ENCODE measurements at places on chromosomes 1 and 21.

- no peak for DNase-seq
Observed at GRCh38 chr1:171037626-171038025, 53.1 kb upstream of the FMO3 start.

DNA sequence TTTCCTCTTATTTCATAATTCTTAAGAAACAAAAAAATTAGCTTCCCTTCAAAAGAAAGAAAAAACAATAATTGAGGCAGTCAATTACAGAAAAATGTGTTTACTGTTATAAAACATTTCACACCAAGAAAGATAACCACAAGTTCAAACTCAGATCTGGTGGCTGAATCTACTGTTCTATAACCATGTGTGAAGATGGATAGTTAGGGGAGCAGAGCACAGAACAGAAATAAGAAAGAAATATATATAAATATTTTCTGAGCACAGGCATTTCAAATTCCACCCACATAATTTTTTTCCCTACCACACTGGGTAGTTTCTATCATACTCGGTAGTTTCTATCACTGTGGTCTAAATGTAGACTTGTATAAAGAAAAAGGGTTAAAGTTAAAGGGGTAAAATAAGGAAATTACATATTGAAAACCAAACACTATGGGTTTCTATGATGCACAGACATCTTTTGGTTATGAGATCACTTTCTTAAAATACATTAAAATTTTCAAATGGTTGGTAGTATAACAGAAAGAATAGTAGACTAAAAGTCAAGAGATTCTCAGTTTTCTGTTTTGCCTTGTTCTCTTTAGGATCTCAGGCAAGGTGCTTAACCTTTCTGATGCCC lies 10.8 kb downstream of the LYST start:
- DNase-seq = no peak

GRCh38 chr1:184392779-184393522 lies 6.1 kb downstream of the C1orf21 start:
- no peak for DNase-seq

DNA sequence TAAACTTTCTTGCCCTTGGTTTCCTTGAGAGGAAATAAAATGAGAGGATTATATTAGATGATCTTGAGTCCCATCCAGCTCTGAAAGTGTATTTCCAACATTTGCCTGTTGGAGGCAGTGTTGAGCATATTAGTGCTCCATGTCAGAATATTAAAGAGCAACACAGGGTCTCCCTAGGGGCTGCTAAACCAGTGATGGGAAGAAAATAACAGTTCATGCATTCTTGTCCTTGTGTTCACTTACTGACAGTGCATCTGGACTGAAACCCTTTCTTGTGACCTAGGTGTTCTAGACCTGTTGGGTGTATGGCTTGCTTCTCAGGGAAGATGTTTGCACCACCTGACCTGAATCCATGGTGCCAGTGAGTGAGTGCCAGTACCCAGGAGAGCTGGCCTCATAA lies 124.7 kb upstream of the KIAA0040 start:
- DNase-seq = no peak

GRCh38 chr1:178470411-178470960 lies 26.3 kb downstream of the CLEC20A start:
- no peak for DNase-seq

DNA sequence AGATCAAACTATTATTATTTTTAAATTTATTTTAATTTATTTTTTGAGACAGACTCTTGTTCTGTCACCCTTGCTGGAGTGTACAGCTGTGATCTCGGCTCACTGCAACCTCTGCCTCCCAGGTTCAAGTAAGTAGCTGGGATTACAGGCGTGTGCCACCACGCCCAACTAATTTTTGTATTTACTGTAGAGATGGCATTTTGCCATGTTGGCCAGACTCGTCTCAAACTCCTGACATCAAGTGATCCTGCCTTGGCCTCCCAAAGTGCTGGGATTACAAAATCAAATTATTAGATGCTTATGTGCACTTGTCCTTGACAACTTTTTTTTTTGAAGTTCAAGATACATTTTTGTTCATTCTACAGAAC lies 15.4 kb downstream of the LIN9 start:
- DNase-seq = no peak

GRCh38 chr1:33039840-33040239 lies 3.2 kb upstream of the AK2 start:
- no peak for DNase-seq

- no peak for DNase-seq
Observed at GRCh38 chr1:12053752-12054548, 9.2 kb upstream of the TNFRSF8 start.

DNA sequence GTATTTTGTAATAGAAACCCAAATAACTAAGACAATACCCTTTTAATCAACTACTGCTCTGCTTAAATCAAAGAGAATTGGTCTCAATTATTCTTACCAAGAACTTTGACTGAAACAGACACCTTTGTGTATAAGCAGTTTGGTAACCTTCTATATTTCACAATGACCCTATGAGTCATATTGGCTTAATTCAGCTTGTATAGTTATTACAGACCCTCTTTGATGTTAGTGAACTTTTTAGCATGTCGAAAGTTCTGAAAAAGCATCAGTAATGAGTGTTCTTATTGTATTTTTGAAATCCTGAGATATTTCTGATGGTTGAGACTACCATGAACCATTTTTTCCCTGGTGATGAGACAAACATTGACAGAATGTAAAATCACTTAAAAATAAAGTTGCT lies 43.3 kb upstream of the RABGAP1L start:
- DNase-seq = no peak

GRCh38 chr1:212520299-212520698 lies 87.6 kb downstream of the NENF start:
- no peak for DNase-seq

- DNase-seq = no peak
Observed at GRCh38 chr1:194419721-194420120, 1233.3 kb upstream of the B3GALT2 start.

DNA sequence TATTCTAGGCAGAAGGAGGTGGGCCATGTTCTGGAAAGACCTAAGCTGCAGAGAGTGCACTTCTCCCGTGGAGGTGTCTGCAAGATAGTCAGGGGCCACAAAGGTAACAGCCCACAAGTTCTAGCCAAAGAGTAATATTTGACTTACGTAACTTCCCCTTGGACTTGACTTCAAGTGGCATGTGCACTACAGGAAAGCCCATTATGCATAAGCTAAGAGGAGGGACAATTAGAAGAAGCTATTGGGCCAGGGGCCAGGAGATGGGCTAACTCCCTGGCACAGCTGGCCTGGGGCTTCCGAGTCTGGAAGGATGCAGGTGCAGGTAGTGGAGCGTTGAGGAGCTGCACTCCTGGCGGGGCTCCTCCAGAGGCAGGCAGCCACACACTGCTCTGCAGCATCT lies 58.3 kb downstream of the ERG start:
- DNase-seq = peak; percentile 80

DNA sequence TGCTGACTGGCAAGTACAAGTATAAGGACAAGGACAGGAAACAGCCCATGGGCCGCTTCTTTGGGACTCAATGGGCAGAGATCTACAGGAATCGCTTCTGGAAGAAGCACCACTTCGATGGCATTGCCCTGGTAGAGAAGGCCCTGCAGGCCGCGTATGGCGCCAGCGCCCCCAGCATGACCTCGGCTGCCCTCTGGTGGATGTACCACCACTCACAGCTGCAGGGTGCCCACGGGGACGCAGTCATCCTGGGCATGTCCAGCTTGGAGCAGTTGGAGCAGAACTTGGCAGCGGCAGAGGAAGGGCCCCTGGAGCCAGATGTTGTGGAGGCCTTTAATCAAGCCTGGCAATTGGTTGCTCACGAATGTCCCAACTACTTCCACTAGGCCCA lies 32.0 kb downstream of the SLC16A1 start:
- no peak for DNase-seq

GRCh38 chr1:236063919-236064673 lies 794 bp downstream of the NID1 start:
- no peak for DNase-seq

DNA sequence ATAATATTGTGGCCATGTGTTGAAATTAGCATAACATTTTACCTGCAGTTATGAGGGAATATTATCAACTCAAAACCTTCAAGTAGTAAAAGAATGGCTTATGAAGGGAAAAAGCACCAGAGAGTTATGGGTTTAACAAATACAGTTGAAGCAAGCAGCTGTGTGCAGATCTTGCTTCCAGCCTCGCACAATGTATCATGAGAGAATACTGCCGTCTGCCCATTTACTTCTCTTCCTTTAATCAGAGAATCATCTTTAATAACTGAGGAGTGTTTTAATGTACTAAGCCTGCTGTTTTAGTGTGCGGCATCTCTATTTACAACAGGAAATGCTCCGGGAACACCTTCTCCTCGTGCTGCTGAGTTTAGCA lies 120.9 kb downstream of the ATG4C start:
- DNase-seq = no peak

- peak; percentile 30 for DNase-seq
Observed at GRCh38 chr1:205329719-205330118, 8.2 kb upstream of the NUAK2 start.

DNA sequence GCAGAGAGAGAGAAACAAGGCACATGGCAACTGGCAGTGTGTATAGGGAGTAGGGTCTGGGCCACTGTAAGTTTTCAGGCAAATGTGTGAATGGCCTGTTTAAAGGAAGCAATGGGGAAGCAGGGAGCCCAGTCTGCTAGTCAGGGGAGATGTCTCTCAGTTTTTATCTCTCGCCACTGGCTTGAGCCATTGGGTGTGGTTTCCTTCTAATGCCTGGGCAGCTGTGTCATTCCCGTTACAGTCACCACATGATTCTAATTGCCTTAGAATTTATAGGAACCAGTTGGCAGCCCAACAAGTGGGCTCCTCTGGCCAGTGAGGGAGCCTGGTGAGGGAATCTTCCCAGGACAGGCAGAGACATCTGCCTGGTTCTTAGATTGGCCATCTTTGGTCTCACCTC lies 182.4 kb downstream of the DISC1 start:
- no peak for DNase-seq

- DNase-seq = no peak
Observed at GRCh38 chr1:22846458-22846857, 126.2 kb downstream of the LACTBL1 start.

All from NCI-H510A (cell line).